Activated T-cell treated with anti-CD3 and anti-CD28 coated beads for 4 hours (primary cell): ENCODE measurements at places on chromosomes 1 and 21.

DNA sequence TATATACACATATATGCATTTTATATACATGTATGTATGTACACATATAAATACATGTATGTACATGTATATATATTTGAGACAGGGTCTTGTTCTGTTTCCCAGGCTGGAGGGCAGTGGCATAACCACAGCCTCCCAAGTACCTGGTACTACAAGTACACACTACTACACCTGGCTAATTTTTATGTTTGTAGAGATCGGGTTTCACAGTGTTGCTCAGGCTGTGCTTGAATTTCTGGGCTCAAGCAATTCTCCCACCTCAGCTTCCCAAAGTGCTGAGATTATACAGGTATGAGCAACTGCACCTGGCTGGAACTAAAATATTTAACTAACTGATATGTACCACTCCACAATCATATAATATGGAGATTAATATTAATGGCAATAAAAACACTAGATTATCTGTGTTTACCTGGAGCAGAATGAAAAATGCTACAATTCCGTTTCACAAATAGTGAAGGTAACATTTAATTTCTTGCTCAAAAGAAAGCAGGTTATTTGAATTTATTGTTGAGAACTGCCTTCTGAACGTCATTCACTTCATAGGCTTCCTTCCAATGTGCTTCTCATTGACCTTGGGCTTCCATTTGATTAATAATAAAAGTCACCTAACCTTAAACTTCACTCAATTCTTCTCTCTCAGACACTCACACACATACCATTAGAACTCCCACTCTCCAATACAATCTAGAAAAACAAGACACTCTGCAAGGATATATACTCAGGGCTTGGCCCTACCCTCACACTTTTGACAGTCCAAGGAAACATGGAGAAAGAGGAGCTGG, 57.0 kb downstream of the PTGER3 start:
- DNase-seq, result no peak

GRCh38 chr1:209384710-209385550, 198.6 kb upstream of the CAMK1G start:
- DNase-seq, result no peak

GRCh38 chr1:223853275-223853674, 7.5 kb upstream of the TP53BP2 start:
- DNase-seq, result no peak

DNA sequence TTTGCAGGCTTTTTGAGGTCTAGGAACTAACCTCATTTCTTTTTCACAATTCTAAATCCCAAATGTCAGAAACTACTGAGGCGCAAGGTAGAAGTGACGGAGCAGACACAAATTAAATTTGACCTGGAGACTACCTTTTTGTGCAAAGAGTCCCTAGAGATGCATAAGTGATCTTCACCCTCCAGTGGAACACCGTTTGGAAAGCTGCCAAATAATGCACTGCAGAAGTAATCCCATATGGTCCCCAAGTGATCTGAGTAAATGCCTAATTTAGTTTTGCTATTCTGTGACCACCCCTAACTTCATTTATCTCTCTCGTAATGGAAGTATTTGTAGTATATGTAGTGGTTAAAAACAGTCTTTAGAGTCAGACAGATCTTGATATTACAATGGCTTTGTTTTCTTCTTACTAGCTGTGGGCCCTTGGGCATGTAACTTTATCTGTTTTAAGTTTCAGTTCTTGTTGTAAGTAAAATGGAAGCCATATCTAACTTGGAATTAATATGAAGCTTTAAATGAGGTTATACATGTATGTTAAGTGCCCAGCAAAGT, 70.4 kb upstream of the IPO9 start:
- DNase-seq, result no peak

DNA sequence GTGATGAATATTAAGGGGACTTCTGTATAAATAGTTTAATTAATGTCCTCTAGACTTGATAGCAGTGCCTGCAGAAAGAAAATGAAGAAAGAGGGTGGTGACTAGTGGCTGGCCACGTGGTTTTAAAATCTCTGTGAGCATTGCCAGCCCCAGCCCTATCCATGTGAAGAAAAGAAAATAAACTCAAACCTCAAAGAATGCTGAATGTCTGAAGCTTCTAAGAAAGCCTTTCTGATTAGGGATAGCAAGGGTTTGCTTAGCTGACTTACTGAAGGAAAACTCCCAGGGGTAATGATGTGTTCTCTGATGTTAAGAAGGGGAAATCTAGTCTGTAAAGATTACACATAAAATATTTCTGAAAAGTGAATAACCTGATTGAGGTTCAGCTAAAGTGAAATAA, 31.8 kb downstream of the ADGRL2 start:
- DNase-seq, result no peak

GRCh38 chr1:220770245-220770913, 16.3 kb upstream of the MTARC1 start:
- no peak for DNase-seq

DNA sequence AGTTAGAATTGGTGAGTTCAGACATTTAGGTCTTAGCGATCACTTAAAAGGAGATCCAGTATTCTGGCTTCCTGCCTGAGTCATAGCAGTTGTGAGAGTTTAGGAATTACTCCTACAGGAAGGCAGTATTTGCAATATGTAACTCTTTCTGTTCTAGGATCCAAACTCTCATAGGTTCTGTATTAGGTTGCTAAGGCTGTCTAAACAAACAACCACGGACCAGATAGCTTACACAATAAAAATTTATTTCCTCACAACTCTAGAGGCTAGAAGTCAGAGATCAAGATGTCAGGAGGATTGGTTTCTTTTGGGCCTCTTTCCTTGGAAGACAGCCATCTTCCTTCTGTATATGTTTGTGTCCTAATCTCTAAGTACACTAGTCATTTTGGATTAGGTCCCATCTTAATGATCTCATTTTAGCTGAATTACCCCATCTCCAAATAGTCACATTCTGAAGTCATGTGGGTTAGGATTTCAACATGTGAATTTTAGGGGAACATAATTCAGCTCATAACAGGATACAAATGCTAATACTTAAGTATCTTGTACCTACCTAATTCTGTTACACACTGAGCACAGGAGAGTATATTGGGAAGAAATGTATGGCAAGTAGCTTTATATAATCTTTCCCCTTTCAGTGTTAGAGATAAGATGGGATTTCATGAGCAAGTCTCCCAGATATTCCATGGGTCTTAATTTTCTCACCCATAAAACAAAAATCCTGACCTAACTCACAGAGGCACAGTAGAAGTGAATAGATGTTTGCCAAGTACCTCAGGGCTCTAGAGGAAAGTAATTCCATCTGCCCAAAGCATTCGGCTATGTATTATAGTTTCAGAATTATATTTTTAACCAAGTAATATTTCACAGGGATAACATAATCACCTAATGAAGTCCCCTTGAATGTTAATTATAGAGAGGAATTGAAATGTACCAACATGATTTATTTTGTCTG, 144.4 kb downstream of the PTBP2 start:
- DNase-seq, result no peak
